ENCODE measurements at places on chromosomes 11 and 22. TPM values are rescaled to one million over a fixed set of nuclear protein-coding genes. Genes with fewer than 3 reads are reported as not detected.

DNA sequence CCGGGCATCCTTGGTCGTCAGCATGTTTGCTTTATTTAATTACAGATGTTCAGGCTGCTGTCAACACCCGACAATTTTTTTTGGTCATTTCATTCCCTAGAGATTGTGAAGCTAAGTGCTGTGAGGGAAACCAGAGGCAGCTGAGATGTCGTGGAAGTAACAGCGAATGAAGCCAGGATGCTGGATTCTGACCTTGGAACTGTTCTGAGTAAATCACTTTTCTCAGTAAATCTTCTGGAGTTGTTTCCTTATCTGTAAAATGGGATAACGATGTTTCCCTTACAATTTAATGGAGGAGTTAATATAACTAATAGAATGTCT, 390 bp upstream of the CKAP5 start:
- H3K27me3 ChIP-seq: no peaks in the 10 kb centered on the region
- peak overlapping the region; percentile 98 for H3K27ac ChIP-seq
- no peak for DNase-seq
- peaks cover 41% of the 10 kb centered on the region for H3K4me1 ChIP-seq
- peak overlapping the region; percentile 90 for H3K4me3 ChIP-seq

DNA sequence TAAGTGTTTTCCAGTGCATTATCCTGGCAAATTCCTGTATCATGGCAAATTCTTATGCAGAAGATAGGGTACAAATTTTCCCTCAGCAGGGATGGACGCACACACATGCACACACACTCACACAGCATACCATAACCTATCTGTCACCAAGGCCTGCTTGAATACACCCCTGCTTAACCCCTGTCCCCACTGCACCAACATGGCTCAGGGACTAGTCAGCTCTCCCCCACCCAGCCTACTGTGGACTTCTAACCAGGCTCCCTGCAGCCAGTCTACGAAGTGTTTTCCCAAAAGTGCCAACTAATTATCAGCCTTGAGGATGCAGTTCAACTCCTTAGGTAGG, 63.1 kb downstream of the RAB30 start:
- H3K36me3 ChIP-seq: peaks cover 4% of the 10 kb centered on the region
- H3K4me3 ChIP-seq: no peak overlapping the region
- H3K4me1 ChIP-seq: peaks cover 41% of the 10 kb centered on the region

DNA sequence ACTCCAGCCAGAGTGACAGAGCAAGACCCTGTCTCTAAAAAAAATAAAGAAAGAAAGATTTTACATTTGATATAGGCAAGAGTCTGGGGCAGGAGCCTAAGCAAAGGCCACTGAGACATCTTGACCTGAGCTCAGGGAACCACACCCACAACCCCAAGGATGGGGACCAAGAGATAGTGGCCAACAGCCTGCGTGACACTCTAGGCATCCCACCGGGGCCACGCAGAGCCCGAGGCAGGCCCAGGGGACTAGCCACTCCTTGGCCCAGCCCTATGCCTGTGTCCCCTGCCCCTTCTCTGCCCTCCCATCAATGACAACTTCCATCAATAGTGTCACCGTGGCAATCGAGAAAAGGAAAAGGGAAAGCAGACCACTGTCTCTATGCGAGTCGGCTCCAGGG, 41.1 kb downstream of the MN1 start:
- no peak overlapping the region for H3K4me3 ChIP-seq
- H3K4me1 ChIP-seq: no peaks in the 10 kb centered on the region
- H3K36me3 ChIP-seq: no peaks in the 10 kb centered on the region
- no peaks in the 10 kb centered on the region for H3K27me3 ChIP-seq

DNA sequence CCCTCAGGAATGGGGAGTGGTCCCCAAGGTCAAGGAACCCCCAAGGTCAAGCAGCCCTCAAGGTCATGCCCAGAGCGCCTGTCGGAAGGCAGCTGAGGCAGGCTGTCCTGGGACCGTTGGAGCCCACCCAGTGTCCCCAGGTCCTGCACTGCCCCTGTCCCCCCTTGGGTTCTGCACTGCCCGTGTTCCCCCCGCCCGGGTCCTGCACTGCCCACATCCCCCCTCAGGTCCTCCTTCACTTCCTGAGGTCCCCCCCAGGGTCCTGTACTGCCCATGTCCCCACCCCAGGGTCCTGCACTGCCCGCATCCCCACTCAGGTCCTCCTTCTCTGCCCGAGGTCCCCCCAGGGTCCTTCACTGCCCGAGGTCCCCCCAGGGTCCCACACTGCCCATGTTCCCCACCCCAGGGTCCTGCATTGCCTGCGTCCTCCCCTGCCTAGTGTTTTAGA, 1073.0 kb downstream of the BRD1 start:
- H3K4me1 ChIP-seq: no peaks in the 10 kb centered on the region
- H3K4me3 ChIP-seq: no peak overlapping the region
- H3K27ac ChIP-seq: no peak overlapping the region
- no peak for DNase-seq
- H3K36me3 ChIP-seq: no peaks in the 10 kb centered on the region

- no peak overlapping the region for H3K4me3 ChIP-seq
- H3K27ac ChIP-seq: no peak overlapping the region
- DNase-seq: no peak
- H3K4me1 ChIP-seq: peaks cover 9% of the 10 kb centered on the region
- no peaks in the 10 kb centered on the region for H3K27me3 ChIP-seq
Observed at GRCh38 chr11:119034813-119035212, 4.1 kb upstream of the SLC37A4 start.

Gene LGR4
- total RNA-seq: 0.29 TPM

DNA sequence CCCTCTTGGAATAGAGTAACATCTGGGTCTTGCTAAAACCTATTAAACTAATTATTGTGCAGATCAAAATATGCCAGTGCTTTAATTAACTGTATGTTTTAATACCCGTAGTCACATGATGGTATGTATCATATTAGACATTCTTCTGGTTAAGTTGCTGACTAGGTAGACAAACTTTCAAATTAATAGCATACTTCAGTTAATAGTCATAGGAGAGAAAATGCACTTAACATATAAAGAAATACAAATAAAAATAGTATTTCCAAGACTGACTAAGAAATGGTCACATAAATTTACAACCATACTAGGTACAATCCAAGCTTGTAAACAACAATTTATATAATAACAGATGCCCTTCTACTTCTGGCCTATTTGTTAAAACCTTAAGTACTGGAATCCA, 7.6 kb upstream of the EXPH5 start:
- H3K27ac ChIP-seq: no peak overlapping the region
- H3K27me3 ChIP-seq: peaks cover 20% of the 10 kb centered on the region
- H3K4me3 ChIP-seq: no peak overlapping the region

Gene CRYBB1
- total RNA-seq: not detected

DNA sequence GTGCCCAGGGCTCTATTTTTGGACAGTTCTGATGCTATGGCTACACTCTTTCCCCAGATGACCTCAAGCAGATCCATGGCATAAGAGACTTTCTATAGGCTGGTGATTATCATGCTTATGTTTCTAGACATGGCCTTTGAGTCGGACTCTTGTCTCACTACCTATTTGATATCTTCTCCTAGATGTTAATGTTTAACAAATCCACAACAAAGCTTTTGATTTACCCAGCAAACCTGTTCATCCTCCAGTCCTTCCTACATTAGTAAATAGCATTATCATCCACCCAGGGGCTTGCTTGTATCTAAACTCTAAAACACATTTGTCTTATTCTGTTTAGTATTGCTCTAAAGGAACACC, 188.7 kb downstream of the CSNK2A3 start:
- no peak overlapping the region for H3K4me3 ChIP-seq
- no peaks in the 10 kb centered on the region for H3K4me1 ChIP-seq
- H3K27me3 ChIP-seq: peaks cover 15% of the 10 kb centered on the region
- DNase-seq: no peak
- H3K27ac ChIP-seq: no peak overlapping the region

DNA sequence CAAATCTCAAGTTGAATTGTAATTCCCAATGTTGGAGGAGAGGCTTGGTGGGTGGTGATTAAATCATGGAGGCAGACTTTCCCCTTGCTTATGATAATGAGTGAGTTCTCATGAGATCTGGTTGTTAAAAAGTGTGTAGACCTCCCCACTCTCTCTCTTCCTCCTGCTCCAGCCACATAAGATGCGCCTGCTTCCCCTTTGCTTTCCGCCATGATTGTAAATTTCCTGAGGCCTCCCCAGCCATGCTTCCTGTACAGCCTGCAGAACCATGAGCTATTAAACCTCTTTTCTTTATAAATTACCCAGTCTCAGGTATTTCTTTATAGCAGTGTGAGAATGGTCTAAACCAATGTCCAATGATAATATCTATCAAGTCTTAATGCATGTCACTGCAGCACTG, 34.2 kb downstream of the SOX6 start:
- H3K36me3 ChIP-seq: no peaks in the 10 kb centered on the region
- no peak for DNase-seq
- no peaks in the 10 kb centered on the region for H3K4me1 ChIP-seq
- no peak overlapping the region for H3K27ac ChIP-seq
- no peak overlapping the region for H3K4me3 ChIP-seq
- no peaks in the 10 kb centered on the region for H3K27me3 ChIP-seq

Gene TMPRSS5
- total RNA-seq: 0.52 TPM

DNA sequence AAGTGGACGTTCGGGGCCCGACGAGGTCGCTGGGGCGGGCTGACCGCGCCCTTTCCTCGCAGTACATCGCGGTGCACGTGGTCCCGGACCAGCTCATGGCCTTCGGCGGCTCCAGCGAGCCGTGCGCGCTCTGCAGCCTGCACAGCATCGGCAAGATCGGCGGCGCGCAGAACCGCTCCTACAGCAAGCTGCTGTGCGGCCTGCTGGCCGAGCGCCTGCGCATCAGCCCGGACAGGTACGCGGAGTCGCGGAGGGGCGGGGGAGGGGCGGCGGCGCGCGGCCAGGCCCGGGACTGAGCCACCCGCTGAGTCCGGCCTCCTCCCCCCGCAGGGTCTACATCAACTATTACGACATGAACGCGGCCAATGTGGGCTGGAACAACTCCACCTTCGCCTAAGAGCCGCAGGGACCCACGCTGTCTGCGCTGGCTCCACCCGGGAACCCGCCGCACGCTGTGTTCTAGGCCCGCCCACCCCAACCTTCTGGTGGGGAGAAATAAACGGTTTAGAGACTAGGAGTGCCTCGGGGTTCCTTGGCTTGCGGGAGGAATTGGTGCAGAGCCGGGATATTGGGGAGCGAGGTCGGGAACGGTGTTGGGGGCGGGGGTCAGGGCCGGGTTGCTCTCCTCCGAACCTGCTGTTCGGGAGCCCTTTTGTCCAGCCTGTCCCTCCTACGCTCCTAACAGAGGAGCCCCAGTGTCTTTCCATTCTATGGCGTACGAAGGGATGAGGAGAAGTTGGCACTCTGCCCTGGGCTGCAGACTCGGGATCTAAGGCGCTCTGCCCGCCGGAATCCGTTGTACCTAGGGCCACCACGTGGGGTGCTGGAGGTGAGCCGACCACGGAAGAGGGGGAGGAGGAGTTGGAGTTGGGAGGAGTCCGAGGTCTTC, 771 bp downstream of the MIF start:
- peak overlapping the region; percentile 95 for H3K4me3 ChIP-seq
- peak overlapping the region; percentile 98 for H3K27ac ChIP-seq
- peaks cover 34% of the 10 kb centered on the region for H3K4me1 ChIP-seq
- no peaks in the 10 kb centered on the region for H3K27me3 ChIP-seq
- peak; percentile 77 for DNase-seq

DNA sequence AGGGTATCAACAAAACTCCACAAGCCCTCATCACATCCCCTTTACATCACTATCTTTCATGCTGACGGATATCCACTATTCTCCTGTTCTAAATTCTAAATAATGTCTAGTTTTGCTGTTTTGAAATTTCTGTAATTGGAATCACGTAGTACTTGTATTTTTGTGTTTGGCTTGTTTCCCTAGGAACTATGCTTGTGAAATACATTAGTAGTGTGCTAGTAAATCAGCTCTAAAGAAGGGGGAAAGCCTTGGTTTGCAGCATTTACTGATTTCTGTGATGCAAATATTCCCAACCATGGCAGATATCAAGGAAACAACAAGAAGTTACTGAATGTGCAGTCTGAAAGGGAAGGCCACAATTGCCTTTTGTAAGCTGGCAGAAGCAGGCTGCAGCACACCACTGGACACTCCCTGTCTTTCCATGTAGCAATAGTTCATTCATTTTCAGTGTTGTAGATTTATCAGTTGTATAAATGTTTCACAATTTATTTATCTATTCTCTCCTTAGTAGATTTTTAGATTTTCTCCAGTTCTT, 4.7 kb upstream of the FOLH1 start:
- no peaks in the 10 kb centered on the region for H3K36me3 ChIP-seq
- no peaks in the 10 kb centered on the region for H3K4me1 ChIP-seq
- H3K27ac ChIP-seq: no peak overlapping the region
- H3K27me3 ChIP-seq: no peaks in the 10 kb centered on the region

DNA sequence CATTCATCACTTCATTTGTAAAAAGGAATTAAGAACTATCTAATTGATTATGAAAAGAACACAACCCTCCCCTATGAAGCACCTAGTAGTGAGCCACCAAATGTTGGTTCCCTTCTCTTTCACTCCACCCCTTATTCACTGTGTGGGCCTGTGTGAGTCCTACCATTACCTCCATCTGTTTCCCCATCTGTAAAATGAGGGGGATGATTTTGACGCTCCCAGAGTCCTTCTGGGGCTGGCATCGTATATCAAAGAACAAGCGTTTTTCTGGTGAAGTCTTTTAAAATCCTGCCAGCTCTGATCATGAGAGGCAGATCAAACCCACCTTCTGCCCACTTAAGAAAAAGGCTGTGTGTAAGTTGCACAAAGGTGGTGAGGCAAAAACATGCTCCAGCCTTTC, 96.6 kb upstream of the SEZ6L start:
- H3K27ac ChIP-seq: no peak overlapping the region
- H3K27me3 ChIP-seq: peaks cover 27% of the 10 kb centered on the region
- DNase-seq: no peak
- no peak overlapping the region for H3K4me3 ChIP-seq
- no peaks in the 10 kb centered on the region for H3K36me3 ChIP-seq
- H3K4me1 ChIP-seq: no peaks in the 10 kb centered on the region

Gene CLCF1
- 0.10 TPM for total RNA-seq

Data from activated CD4-positive, alpha-beta T cell treated with anti-CD3 and anti-CD28 coated beads, Interleukin-2, amount 10 ng/mL, durations not matched to agents 7 days and 5 days (primary cell).